NK-92 treated with Interleukin-12 subunit alpha and Interleukin-12 subunit beta, amount 100 ng/mL, for 24 hours (cell line): ENCODE measurements at places on chromosomes 11 and 22.

DNA sequence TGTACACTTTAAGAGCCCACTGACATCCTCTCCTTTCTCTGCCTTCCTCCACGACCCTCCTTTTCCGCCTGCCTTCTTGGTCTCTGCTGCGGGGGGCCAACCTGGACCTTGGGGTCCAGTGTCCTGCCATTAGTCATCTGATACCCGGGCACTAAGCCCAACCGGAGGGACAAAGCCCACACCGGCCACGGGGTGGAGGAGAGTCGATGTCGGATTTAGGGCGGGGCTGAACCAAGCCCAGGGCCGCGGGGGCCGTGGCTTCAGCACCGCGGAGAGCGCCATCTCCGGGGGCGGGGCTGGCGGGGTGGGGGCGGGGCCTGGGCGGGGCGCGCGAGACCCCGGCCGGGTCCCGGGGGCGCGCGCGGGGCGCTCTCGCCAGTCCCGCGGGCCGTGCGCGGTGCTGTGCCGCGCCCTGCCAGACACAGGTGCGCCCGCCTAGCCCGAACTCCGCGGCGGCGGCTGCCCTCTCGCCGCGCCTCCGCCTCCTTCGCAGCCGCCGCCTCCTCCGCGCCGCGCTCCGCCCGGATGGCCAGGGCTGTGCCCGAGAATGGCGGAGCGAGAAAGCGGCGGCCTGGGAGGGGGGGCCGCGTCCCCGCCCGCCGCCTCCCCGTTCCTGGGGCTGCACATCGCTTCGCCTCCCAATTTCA, at the start of gene MAPK8IP1:
MAPK8IP1 (plus strand) TSS at position 378 of the 647 bp plus-strand sequence; CDS start at position 548, 170 bp downstream.
- DNase-seq, result no peak

GRCh38 chr11:77752516-77752915, 68.0 kb downstream of the RSF1 start:
- DNase-seq, result no peak

DNA sequence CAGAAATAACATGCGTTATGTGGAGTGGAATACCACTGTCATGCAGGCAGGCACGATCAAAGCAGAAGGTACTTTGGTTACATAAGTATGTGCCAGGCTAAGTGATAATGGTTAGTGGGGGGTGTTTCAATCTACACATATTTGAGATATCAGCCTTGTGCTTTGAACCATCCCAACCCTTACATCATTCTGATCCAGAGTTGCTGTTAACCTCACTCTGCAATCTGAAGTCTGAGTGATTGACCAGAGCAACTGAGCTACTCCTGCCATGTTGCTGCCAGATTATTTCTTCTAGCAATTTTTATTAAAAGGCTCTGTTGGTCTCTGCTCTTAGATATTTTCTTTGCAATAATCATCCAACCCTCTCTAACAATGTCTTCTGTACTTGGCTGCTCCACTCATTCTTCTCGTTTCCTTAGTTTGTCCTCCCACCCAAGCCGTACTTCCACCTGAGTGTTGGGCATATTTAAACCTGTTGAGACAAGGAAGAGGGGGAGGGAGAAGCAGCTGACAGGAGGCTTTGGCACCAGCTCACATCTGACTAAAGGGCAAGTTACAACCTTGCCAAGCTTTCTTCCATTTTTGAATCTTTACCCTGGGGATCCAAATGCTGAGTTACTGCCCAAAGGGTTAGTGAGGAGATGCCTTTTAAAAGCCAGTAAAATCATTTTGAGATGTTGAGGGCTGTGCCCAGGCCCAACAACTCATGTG, 114.1 kb upstream of the SESN3 start:
- no peak for DNase-seq

DNA sequence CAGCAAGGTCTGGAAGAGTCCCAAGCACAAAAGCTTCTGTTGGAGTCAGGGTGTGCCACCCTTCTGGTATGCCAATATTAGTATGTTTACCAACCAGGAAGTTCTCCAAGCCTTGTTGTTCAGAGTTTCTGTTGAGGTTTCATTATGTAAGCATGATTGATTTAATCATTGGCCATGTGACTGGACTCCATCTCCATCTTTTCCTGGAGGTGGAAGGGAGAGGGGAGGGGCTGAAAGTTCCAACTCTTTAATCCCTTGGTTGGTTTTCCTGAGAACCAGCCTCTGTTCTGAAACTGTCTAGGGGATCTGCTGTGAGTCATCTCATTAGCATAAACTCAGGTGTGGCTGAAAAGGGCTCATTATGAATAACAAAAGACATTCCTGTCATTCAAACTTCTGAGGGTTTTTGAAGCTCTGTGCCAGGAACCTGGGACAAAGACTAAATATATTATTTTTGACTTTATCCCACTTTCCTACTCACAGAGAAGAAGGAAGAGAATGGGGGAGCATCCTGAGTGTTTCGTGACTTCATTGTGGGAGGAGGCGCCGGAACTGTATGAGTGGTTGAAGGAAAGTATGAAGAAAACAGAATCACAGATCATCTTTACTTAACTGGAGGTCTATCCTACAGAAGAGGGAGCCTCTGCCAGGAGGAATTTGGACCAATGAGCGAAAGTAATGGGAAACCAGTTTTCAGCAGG, 138.2 kb downstream of the NECTIN1 start:
- DNase-seq, result no peak

DNA sequence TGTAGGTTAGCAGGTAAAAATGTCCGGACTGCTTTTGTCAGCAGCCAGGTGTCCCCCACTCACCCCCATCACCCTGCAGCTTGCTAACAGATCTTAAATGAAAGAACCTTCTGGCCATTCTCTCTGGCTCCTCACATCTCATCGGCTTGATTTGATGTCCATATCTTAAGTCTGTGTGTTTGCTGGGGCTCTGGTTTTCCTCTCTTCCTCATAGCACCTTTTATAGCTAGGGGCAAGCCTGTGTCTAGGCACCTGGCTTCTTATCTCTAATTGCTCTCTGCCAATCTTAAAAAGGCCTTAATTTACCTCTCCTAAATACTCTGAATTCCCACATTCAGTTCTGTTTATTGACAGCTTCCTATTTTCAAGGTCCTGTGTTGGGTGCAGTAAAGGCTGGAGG, 72.0 kb downstream of the ARHGAP42 start:
- no peak for DNase-seq

GRCh38 chr22:38699143-38699542, 1.6 kb downstream of the JOSD1 start:
- no peak for DNase-seq

DNA sequence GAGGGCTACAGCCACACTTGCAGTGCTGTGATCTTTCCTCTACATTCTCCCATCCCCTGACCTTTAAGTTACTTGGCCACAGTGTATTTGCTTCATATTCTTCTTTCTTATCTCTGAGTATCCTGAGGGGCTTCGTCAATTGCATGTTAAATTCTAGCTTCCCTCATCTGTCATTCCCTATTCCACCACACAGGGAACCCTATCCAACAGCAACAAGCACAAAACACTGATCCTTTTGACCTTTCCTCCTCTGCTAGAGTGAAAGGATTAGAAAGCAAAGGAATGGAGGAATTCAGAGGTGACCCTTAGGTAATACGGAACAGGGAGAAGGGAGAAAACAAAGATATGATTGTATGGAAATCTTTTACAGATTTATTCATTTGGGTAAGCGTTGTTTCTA, 1061.7 kb upstream of the TENM4 start:
- DNase-seq, result no peak

DNA sequence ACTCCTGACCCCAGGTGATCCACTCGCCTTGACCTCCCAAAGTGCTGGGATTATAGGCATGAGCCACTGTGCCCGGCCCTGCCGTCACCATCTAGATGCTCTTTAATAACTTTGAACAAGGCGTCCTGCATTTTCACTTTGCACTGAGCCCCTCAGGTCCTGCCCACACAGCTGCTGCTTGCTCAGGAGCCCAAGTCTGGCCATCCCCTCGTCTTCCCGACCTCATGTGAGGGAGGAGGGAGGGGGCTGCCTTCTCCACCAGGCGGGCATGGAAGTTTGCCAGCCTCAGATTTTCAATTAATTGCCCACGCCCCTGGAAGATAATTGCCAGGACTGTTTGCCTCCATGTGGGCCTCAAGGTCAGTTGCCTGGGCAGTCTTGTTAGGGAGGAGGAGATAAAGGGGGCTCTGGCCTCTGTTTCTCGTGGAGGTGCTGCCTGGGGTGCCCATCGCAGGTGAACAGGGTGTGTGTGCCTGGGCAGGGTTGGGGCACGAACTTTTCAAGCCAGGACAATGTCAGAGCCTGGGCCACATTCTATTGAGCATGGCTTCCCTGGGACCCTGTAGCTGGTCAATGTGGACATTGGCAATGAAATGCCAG, 27.9 kb upstream of the MYEOV start:
- no peak for DNase-seq

GRCh38 chr22:38144025-38144405, 33.5 kb upstream of the BAIAP2L2 start:
- DNase-seq, result no peak

DNA sequence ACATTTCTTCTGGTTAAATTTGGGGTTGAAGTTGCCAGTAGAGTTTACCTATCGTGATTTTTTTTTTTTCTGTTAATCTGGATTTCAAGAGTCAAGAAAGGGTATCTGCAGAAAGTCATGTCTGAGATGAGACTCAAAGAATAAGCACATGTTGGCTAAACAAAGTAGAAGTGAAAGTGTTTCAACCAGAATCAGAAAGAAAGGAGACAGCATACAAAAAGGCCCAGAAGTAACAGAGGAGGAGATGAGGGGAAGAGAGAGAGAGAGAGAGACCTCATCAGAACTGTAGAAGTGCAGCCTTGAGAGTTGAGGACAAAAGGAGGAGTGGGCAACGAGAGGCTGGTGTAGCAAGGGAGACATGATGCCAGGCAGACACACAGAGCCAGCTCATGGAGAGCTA, 54.9 kb downstream of the SVIP start:
- DNase-seq, result no peak

DNA sequence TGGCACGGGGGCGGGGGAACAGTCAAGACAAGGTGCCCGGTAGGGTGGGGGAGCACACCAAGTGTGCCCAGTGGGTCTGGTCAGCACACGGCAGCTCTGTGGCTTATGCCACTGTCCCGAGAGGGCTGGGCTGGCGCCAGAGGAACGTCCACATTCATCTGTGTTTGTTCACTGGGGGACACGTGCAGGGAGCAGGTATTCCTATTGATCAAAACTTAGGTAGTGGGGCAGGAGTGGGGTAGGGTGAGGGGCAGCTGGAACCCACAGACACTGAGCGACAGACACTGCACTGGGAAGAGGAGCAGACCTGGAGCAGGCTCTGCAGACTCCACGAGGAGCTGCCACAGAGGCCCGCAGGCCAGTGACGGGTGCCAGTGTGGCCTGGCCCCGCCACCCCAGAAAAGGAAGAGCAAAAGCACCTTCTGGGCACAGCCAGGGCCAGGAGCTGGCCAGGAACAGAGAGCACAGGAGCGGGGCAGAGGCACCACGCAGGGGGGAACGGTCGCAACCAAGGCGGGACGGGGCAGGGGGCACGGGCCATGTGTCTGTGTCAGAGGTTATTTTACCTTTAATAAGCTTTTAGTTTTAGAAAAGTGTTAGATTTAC, 2.1 kb upstream of the MOB2 start:
- DNase-seq, result no peak

DNA sequence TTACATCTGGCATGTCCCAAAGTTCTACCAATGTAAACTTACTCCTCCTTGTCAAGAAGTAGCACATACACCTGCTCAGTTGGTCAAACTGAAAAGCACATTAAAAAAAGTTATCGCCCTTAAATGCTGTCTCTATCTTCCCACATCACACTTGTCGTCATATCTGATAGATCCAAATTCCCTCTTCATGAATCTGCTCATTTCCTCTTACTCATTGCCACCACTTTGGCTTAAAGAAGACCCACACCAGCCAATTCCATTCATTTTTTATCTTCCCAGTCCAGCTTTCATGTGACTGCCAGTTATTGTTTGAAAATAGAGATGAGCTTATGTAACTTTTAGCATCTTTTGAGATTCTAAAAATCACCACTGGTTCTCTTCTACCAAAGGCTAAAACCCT, 305.9 kb upstream of the MTNR1B start:
- DNase-seq, result no peak

DNA sequence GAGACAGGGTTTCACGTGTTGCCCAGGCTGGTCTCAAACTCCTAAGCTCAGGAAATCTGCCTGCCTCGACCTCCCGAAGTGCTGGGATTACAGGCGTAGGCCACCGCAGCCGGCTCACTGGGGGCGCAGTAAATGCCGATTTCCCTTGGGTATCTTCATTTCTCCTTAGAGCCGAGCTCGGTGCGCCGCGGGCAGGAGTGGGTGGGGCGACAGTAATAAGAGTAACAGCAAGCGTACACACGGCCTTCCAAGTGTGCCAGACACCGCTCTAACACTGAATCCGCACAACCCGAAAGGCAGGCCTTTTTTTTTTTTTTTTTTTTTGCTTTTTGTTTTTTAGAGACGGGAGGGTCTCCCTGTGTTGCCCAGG, 500 bp upstream of the ADSL start:
- no peak for DNase-seq

DNA sequence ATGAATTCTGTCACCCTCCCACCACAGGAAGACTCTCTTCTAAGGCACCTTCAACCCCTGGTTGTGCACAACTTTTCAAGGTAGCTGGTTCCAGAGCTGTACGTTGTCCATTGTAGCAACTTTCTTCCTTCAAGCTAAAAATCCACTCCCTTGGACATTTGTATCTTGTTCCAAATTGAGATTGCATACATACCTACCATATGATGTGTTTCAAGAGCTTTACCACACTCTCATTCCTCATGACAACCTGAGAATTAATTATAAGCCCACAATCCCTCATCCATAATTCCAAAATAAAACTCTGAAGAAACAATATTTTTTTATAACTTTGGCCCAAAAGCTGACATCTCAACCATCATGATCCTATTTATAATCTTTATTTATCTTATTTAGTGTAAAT, 3.0 kb downstream of the OR52W1 start:
- no peak for DNase-seq

GRCh38 chr22:45231293-45231692, 9.4 kb downstream of the KIAA0930 start:
- no peak for DNase-seq

- peak; percentile 76 for DNase-seq
These were observed 19.6 kb upstream of the CARD10 start for GRCh38 chr22:37538590-37539357.

DNA sequence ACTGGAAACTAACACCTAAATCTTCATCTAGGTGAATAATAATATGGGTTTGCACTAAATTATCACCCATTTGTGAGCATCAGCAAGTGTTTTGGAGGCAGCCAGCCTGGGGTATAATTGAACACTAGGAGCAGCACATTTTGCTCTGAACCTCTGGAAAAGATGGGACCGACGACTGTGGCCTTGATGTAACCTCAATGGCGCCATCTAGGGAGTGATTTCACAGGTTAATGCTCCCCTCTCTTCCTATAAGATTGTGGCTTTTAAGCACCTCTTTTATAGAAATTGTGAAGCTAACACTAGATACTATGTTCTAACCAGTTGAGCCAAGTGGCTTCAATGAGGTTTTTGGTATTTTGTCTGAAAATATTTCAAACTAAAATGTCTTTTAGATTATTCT, 203.7 kb downstream of the NELL1 start:
- DNase-seq, result no peak

DNA sequence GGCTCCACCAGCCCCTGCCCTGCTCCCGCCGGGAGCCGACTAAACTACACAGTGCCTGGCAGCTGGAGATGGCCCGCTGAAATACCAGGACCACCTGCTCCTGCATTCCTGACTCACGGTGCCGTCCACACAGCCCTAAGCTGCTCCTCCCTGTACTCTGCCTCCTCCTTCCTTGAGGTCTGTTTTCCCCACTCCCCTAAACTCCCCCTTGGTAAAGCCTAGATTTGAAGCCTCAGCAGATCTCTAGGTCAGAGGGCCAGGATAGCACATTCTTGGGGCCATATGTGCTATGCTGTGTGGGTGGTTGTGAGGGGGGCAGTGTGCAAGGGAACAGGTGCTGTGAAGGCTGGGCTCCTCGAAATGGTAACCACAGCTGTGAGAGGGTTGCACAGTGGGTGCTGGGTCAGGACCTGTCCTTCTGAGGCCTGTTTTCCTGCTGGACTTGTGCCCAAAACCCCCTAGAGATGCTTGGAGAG, 9.7 kb downstream of the LRFN4 start:
- DNase-seq, result no peak
